CD4-positive, alpha-beta T cell (primary cell): ENCODE measurements at places on chromosomes 1 and 21.

DNA sequence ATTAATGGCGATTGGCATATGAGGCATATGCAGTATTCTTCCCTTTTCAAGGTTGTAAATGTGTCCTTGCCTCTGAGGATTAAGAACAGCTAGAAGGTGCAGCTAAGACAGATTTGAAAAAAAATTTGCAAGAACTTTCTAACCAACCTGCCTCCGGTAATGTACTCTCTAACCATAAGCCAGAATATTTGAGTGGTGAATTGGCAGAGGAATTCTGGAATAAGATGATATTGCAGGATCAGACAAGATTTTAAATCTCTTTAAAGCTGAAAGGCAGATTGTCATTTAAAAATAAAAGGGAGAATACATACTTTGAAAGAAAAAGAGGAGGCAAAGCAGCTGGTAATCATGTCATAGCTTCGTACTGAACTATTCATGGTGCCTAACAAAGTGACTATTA lies 29.2 kb downstream of the MROH9 start:
- no peak for DNase-seq

- DNase-seq, result no peak
Measured at GRCh38 chr21:29586696-29587095, 288.0 kb downstream of the BACH1 start.

- no peak for DNase-seq
Measured at GRCh38 chr1:87598429-87598828, 269.7 kb downstream of the LMO4 start.

DNA sequence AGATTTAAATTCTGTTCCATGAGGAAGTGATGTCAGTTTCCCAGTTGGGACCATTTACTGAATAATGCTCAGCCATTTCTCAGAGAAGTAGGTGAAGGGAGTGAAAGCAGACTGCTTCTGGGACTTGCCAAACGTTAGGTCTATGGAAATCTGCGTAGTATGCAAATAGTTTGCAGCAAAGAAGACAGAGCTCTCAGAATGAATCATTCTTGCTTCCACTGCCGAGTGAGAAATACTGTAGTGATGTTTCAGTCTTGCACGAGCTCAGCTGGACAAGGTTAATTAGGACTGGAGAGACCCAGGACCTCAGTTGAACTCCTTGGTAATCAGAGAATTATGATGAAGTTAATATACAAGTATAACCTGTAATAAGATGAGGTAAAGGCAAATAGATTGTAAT lies 317.7 kb upstream of the DAB1 start:
- DNase-seq, result no peak

DNA sequence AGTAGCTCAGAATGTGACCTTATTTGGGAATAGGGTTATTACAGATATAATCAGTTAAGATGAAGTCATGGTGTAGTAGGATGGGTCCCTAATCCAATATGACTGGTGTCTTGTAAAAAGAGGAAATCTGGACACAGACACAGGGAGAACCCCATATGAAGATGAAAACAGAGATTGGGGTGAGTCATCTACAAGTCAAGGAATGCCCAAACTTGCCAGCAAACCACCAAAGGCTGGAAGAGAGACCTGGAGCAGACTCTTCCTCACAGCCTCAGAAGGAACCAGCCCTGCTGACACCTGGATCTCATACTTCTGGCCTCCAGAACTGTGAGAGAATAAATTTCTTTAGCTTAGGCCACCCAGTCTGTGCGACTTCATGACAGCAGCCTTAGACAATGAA lies 29.9 kb downstream of the KRTAP19-8 start:
- DNase-seq, result no peak

DNA sequence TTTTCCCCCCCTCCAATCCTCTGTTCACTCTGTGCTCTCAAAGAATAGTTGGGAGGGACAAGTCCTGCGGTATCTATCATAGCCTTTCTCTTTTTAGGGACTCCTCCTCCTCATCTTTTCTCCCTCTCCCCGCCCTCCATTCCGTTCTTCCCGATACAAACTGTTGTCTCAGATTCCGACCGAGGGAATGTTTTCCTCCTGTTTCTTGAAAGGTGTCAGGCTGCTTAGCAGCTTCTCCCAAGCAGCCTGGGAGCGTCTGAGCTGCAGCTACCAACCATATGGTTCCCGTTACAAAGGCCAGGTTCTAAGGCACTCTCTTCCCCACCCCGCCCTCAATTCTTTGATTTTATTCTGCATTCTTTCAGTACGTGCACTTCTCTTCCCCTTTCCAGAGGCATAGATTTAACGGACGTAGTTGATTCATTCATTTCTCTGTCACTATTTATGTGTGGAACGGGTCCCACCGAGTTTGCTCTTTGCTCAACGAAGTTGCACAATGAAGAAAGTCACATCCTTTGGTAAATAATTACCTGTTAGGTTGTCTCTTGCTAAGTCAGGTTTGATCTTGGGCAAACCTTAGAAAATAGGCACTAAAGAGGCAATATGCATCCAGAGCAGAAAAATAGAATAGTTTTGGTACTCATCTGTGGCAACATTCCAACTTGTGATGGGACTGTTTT lies 2.8 kb downstream of the ADGRL2 start:
- no peak for DNase-seq

DNA sequence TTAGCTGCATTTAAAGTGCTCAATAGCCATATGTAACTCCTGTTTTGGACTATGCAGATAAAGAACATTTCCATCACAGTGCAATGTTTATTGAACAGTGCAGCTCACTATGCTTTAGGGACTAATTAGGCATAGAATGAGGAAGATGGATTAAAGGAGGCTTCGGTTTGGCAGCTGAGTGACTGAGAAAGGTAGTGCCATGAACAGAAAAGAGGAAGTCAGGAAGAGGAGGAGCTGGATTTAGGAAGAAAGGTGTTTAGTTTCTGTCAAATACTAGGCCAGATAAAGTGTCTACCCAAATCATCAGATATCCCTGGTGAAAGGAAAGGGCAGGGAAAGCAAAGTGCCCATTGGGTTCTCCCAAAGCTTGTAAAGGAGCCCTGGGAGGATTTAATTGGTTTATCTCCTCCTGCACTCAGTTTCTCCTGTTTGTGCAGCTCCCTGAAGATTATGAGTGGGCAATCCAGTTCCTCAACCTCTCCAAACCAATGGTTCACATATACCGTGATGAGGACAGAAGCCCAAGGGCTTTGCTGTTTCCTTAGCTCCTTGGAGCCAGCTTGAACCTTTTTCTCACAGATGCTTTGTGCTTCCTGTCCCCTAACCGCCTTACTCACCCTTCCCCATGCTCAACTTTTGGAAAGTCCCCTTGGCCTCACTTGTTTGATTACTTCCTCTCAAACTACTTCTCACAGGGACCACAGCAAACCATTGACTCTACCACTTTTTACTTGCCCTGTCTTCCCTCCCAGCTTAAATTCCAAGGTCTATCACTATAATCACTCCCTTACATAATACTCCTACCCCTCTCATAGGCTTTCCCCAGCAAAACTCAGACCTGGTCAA lies 3.5 kb upstream of the RAP1A start:
- peak; percentile 86 for DNase-seq

DNA sequence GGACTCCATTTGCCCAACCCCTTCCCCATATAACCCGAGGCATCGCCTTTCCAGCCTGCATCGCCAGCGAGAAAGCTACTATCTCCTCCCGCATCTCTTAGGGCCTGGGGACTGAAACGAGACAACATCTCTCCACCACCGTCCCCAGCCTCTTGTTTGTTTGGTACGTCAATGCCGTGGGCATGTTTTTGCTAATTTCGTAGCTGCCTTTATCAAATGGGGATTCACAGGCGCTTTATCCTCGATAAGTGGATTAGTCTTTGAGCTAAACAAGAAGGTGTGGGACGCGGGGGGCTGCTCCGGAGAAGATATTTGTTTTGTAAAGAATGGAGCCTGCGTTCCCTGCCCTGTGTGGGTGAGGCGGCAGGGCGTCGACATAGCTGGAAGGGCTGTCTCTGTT lies 91.6 kb downstream of the PAX7 start:
- DNase-seq, result no peak

DNA sequence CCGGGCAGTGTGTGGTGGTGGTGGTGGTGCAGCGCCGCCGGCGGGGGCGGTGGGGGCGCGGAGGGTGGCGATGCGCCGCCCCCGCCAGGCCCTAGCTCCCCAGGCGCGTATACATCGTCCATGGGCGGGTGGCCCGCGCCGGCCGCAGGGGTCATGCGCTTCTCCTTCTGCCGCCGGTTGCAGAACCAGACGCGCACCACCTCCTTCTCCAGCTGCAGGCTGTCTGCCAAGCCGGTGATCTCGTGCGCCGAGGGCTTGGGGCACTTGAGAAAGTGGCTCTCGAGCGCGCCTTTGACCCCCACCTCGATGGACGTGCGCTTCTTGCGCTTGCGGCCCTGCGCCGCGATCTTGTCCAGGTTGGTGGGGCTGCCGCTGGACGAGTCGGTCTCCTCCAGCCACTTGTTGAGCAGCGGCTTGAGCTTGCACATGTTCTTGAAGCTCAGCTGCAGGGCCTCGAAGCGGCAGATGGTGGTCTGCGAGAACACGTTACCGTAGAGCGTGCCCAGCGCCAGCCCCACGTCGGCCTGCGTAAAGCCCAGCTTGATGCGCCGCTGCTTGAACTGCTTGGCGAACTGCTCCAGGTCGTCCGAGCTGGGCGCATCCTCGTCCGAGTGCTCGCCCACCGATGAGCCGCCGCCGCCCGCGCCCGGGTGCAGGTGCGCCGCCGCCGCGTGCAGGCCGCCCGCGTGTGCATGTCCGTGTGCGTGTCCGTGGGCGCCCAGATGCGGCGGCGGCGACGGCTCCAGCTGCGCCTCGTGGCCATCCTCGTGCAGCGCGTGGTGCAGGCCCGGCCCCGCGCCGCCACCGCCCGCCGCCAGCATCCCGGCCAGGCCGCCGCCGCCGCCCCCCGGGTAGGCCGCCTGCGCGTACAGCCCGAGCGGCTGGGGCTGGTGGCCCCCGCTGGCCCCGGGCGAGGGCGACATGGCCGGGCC lies 926 bp downstream of the POU3F1 start:
- peak; percentile 33 for DNase-seq

DNA sequence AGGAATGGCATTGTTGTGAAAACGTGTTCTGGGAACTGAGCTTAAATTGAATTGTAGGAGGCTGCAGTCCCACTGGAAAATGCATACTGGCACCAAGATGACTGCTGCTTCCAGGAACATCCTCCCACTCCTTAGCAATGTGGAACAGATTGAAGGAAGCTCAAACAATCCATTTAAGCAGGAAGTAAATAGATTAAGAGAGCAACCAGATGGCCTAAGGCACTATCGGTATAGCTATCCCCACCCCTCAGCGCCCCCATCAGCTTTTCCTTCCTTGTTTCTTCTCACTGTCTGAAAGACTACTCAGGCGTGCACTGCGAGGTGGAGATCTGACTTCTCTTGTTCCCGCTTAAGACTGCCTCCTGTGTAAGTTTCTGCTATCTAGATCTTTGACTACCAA lies 4.0 kb upstream of the IFI16 start:
- DNase-seq, result no peak

DNA sequence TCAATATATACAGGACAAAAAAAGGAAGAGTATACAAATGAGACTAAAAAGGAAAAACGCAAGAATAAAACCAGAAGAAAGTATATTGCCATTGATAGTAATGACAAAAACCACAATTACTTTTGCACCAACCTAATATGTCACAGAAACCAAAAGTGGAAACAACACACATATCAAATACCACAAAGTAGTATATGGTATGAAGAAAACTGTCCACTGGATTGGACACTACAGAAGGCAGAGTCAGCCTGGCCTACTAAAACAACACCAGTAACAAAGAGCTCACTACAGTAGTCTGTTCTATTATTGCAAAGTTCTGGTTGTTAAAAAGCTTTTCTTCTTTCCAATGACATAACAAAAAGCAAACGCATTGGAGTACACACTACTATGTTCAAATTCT lies 17.7 kb downstream of the TESK2 start:
- no peak for DNase-seq

DNA sequence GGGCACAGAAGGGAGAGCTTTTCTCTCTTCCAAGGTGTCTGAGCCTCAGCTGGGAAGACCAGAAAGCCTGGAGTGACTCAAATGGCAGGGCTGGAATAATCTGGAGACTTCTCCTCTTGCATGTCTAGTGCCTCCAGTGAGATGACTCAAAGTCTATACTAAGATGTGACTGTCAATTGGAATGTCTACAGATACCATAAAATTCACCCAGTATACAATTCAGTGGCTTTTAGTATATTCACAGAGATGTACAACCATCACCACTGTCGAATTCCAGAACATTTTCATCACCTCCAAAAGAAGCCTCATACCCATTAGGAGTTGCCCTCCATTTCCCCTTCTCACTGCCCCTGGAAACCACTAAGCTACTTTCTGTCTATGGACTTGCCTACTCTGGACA lies 47.9 kb upstream of the CNN3 start:
- DNase-seq, result no peak

- DNase-seq, result no peak
Measured at GRCh38 chr1:51193564-51193963, 42.5 kb upstream of the RNF11 start.

DNA sequence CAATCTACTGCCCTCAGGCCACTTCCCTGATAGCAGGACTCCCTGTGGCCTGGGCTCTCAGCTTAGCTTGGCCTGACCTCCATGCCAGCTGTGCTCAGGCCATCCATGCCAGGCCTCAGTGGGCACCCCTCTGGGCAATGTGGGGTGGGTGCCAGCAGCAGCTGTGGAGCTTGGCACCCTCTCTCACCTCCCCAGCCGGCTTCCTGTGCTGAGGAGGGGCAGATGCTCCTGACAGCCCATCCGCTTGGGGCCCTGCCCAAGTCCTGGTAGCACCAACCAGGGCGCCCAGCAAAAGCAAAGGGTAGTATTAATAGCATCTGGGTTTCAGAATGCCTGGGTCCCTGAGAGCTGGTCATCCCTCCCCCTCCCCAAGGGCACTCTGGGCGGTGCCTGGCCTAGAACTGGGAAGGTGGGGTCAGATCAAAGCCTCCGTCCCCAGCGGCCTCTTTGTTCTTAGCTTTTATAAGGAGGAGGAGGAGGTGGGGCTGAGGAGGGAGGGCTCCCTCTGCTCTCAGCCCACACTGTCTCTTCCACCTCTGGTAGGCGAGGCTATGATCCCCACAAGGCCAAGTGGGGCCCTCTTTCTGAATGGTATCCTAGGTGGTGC lies 6.1 kb downstream of the EFNA4 start:
- no peak for DNase-seq

DNA sequence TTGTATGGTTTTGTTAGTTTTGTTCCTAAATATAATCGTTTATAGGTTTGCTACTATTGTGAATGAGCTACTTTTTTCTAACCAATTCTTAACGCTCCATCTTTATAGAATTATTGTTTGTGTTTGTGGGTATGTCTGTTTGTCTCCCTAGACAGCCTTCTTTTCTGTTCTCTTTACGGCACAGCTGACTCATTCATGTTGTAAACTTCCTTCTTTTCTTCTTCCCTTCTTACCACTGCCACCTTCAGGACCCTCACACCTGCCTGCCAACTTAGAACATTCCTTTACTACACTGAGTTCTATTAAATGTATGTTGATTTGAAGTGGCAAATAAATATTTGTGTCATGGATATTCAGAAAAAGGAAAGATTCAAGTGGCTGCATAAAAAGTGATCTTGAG lies 29.1 kb downstream of the AK5 start:
- no peak for DNase-seq

DNA sequence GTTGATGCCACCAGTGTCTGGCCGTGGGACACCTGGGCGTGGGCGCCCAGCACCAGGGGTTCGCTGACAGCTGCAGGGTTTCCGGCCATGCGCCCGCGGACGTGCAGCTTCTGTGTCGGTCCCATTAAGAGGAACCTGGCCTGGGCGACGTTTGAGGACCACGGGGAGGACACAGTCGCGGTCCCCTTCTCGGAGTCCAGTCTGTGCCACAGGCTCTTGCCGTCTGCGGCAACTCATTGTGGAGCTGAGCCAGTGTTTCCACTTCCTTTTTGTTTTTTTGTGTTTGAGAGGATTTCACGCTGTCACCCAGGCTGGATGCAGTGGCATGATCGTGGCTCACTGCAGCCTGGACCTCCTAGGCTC lies 1.6 kb upstream of the C1orf159 start:
- no peak for DNase-seq

- DNase-seq, result no peak
Measured at GRCh38 chr1:232403017-232403714, 226.8 kb downstream of the SIPA1L2 start.
